Activated gamma-delta T cell treated with anti-CD3 and anti-CD28 coated beads, Interleukin-2, amount 50 U/mL, for 16 hours (primary cell): ENCODE measurements at places on chromosomes 1 and 21.

- DNase-seq: peak; percentile 15
Measured at GRCh38 chr1:8702850-8703810, 114.3 kb downstream of the RERE start.

DNA sequence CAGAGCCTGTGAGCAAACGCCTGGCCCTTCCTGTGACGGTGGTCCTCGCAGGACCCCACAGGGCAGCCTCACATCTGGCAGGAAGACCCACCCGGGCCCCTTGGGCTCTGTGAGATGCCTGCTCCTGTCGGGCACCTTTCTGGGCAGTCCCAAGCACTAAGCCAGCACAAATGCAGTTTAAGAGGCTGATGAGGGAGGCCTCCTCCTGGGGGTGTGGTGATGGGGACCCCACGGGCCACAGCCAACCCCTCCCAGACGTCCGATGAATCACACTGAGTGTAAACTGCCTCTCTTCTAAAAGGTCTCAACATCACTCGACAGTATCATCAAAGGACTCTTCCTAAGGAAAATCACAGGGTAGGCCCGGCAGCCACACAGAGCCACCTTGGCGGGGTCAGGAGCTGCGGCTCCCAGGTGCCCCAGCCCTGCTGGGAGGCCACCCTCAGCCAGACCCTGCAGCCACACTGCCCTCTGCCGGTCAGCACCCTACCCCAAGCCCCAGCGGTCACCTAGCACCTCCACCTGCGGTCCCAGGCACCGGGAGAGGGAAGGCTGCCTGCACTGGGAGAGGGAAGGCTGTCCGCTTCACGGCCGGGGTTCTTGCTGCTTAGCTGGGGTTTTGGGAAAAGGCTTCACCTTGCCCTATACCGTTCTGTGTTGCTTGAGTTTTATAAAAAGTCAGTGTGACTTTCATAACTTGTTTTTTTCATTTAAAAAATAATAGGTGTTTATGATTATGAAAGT is 3.9 kb upstream of the PRKCZ start:
- DNase-seq: no peak

- DNase-seq: no peak
Measured at GRCh38 chr1:201060586-201060985, 37.1 kb upstream of the KIF21B start.

DNA sequence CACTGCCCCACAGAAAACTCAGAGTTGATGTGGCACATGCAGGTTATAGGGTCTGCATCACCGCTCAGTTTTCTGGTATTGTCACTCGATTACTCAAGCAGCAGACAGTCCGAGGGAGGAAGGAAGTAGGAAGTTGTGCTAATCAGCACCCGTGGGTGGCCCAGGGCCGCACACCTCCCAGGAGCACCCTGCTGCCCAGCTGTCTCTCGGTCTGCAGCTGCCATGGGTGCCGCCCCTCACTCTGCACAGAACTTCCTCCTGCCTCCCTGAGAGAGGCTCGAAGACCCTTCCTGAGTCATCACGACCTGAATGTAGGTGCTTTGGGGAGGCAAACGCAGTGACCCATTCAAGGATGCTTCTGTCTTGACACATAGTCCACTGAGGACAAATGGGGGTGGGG is 4.2 kb upstream of the TFF3 start:
- DNase-seq: no peak

DNA sequence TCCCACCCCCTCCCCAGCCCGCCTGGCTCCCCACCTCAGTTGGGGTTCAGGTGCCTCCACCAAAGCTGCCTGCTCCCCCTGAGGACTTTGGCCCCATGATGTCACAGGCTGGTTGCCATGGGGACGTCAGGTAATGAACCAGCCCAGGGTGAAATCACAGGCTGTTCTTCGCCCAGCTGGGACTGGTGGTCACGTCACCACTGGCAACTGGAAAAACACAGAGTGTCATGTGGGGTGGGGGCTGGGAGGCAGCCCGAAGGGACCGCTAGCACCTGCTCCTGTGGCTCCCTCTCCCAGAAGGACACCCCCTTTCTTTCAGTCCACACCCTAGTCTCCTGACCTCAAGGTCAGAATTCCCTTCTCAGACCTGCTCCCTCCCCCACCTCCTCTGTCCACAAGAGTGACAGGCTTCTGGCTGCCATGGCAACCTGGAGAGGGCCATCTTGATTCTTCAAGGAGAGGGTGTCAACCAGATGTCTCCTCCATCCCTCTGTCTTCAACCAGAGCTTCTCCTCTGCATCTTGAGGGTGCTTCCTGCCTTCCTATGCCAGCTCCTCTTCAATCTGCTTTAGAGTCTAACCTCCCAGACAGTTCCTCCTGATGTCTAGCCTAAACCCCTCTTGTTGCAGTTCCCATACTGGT is 6.2 kb downstream of the FAM131C start:
- no peak for DNase-seq

DNA sequence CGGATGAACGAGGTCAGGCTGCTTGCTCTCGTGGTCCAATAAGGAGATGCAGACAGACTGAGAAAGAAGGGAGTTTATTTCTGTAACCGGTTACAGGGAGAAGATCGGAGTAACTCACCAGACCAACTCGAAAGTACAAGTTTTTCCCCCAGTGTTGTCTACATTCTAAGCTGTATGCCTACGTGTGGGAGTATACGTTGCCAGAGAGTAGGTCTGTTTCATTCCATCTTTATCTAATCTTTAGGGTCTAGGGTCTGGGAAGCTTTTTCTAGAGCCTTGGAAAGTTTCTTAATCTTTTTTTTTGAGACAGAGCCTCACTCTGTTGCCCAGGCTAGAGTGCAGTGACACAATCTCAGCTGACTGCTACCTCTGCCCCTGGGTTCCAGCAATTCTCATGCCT is 4.7 kb upstream of the PADI1 start:
- DNase-seq: no peak

DNA sequence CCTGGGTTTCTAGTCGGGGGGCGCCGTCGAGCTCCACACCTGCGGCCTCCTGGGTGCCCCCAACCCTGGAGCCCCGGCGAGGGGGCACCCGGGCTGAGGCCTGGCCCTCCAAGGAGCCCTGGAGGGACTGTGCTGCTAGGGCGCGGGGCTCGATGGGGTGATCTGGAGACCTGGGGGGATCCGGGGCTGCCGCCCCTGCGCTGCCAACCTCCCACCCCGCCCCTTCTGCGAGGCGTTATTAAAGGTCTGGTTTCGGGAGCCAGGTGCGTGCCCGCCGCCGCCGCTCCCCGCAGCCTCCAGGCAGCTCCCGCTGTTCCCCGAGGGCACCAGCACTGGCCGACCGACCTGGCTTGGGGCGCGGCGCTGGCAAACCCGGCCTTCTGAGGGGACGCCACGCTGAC is 746 bp upstream of the POFUT2 start:
- no peak for DNase-seq

- no peak for DNase-seq
Measured at GRCh38 chr1:238950784-238951183, 435.6 kb upstream of the CHRM3 start.

DNA sequence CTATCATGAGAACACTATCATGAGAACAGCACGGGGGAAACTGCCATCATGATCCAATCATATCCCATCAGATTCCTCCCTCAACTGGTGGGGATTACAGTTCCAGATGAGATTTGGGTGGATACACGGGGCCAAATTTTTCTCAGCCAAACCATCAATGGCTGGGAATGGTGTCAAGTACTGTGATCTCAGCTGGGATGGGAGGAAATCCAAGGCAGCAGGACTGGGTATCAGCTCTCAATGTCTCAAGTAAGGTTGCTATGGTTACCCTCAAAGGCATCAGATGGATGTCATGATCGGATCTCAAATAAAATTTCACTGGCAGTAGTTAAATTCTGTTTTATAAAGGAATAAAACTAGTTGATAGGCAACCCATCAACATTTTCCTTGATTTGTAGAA is 399.0 kb downstream of the KCNT2 start:
- DNase-seq: no peak

DNA sequence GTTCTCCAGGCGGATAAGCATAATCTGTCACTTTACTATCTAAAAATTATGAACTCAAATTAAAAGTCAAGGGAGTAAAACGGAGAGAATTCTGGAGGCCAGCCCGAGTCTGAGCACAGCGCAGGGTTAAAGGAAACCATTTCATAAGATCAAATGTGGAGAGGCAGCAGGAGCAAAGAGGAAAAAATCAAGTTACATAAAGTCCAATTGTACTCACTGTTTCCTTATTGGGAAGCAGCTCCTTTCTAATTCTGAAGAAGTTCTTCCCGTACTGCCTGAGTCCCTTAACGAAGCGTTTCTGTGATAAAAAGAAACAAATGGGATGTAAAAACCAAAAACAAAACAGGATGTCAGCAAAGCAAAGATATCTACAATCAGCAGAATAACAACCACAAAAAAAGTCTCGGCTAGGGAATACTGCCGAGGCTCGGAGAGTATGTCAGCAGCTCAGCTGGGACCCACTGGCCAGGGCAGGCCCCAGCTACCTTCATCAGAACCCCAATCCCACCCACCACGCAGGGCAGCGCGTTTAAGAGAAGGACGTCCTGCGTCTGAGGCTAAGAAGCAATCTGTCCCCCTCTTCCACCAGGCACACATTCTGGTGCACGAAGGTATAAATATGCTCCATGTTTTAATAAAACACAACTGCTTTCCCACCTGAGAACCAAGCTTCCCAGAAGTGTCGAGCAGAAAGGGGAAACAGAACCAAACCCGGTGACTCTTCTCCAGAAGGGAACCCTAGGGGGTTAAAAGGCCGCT is 104.8 kb downstream of the SLC45A1 start:
- DNase-seq: no peak

GRCh38 chr1:229296541-229296941 is 25.6 kb downstream of the RAB4A start:
- DNase-seq: no peak

GRCh38 chr1:53592985-53593757 is 134.0 kb downstream of the DMRTB1 start:
- no peak for DNase-seq

- no peak for DNase-seq
Measured at GRCh38 chr1:77975907-77976306, 3.0 kb downstream of the FUBP1 start.

- DNase-seq: peak; percentile 59
Measured at GRCh38 chr1:206581571-206581981, 30.7 kb downstream of the EIF2D start.

DNA sequence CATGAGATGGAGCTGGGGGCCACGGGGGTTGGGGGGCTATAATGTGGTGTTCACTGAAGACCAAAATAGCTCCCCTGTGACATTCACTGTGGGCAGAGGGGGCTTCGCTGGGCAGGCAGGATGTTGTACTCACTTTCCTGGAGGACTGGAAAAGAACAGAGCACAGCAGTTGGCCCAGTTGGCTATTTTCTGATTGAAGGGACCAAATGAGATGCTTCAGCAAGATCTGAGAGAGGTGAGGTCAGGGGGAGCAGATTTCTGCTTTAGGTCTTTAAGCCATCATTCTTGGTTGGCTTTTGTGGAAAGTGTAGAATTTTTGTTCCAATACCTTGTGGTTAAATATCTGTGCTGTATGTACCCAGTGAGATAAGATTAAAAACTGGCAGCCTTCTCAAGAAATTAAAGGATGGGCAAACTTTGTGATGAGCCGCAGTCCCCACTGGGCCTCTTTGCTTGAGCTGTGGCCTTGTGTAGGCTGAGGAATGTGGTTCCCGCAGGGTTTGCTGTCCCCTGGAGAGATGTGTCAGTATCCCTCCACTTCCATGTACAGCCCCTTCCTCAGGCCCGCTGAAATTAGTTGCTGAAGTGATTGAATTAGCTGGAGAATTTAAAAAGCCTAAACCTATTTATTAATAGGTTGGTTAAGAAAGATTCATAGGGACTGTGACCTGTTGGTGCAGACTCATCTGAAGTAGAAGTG is 80.7 kb downstream of the ATP5PO start:
- DNase-seq: no peak

DNA sequence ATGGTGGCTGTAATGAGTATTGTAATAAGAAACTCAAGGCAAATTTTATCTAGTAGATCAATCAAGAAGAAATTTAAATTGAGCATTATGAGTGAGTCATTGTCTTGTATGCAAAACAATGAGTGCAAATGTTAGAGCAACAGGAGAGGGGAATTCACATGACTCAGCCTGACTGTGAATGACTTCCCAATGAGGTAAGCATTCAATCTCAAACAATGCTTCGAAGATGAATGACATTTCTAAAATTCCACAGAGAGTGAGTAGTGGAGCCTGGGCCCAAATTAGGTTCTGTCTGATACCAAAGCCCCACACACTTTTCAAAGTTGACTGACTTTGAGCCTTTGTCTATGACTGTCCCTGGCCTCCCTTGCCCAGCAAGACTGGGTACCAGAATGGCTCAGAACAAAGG is 738.0 kb downstream of the PTPRU start:
- no peak for DNase-seq

DNA sequence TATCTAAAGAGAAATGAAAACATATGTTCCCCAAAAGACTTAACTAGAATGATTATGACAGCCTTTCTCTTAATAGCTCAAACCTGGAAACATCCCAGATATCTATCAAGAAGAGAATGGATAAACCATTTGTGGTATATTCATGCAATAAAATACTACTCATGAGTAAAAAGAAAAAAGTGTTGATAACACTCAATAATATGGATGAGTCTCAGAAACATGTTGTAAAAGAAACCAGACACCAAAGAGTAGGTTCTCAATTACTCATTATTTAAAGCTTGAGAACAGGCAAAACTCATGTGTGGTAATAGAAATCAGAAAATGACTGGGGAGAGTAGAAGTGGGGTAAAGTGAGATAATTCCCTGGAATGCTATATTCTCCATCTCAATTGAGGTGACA is 154.1 kb downstream of the PHTF1 start:
- no peak for DNase-seq

GRCh38 chr21:44297525-44298290 is 2.1 kb upstream of the PFKL start:
- DNase-seq: peak; percentile 50

GRCh38 chr1:245605480-245606156 is 450.8 kb downstream of the KIF26B start:
- no peak for DNase-seq

GRCh38 chr1:17973694-17974093 is 133.9 kb upstream of the IGSF21 start:
- no peak for DNase-seq

GRCh38 chr1:71081697-71082080 is 854 bp upstream of the ZRANB2 start:
- DNase-seq: no peak

- no peak for DNase-seq
Measured at GRCh38 chr1:236514703-236515442, 8.9 kb upstream of the LGALS8 start.

DNA sequence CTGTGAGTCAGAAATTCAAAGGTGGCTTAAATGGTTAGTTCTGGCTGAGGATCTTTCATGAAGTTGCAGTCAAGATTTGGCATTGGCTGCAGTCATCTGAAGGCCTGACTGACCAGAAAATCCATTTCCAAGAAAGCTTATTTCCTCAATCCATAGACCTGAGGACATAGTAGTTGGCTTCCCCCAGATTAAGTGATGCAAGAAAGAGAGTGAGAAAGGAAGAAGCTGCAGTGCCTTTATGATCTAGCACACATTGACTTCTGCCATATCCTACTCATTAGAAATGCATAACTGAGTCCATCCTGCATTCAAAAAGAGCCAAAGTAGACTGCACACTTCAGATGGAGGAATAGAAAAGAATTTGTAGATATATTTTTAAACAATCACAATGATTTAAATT is 222.6 kb downstream of the COL24A1 start:
- no peak for DNase-seq
